Vagina (tissue), 2 donors: ENCODE measurements at places on chromosomes 5 and 9. TPM values are rescaled to one million over a fixed set of nuclear protein-coding genes. Genes with fewer than 3 reads are reported as not detected.

The SARDH gene
- 2.0 TPM for total RNA-seq

The PGM5 gene
- 102 TPM for total RNA-seq

The ZNF608 gene
- total RNA-seq: 20.6 TPM

The PDZD2 gene
- 42.7 TPM for total RNA-seq

The ZNF618 gene
- total RNA-seq: 7.4 TPM

The PCA3 gene
- total RNA-seq: not detected

DNA sequence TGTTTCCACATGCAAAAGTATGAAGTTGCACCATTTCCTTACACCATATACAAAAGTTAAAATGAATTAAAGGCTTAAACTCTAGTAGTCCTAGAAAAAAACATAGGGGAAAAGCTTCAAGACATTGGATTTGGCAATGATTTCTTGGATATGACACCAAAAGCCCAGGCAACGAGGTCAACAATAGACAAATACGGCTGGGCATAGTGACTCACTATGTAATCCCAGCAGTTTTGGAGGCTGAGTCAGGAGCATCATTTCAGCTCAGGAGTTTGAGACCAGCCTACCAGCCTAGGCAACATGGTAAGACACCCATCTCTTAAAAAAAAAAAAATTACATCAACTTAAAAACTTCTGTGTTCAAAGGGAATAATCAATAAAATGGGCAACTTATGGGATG lies 30.9 kb upstream of the SREK1 start:
- H3K27ac ChIP-seq: no peak overlapping the region
- no peaks in the 10 kb centered on the region for H3K36me3 ChIP-seq
- no peak for DNase-seq
- no peak overlapping the region for H3K4me3 ChIP-seq
- H3K4me1 ChIP-seq: no peaks in the 10 kb centered on the region
- H3K27me3 ChIP-seq: no peaks in the 10 kb centered on the region

DNA sequence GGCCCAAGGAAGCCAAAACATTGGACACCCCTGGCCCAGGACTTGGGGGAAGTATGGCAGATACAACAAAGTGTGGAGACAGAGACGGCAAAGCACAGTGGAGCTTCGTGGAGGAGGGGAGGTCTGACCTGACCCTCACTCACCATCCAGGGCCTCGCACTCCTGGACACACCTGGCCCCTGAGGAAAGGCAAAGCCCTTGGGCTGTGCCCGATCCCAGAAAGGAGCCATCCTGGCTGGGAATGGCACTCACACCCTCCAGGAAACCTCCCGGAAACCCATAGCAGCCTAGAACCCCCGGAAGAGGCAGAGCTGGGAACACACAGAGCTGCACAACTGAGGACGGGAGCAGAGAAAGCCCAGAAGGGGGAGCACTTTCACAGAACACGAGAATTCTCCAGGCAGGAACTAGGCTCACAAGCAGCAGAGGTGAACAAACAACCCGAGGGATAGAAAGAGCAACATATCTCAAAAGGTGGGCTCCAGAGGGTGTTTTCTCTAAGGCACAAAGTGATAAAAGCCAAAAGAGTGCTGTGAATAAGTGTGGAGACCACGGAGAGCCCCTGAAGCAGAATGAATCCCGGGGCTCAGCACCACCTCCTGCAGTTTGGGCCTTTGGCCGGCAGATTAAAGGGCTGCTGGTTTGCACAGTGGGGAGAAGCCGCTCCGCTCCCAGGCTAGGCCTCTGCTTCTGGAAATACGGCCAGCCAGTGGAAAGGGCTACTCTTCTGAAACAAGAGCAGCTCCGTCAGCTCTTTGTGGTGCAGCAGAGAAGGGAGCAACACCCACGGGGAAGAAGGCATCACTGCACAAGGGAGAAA lies 108.2 kb downstream of the UBE2R2 start:
- H3K4me3 ChIP-seq: no peak overlapping the region
- no peaks in the 10 kb centered on the region for H3K4me1 ChIP-seq
- H3K36me3 ChIP-seq: peaks cover 52% of the 10 kb centered on the region

GRCh38 chr5:109230369-109230768 lies 179.4 kb downstream of the PJA2 start:
- no peak overlapping the region for H3K27ac ChIP-seq
- no peaks in the 10 kb centered on the region for H3K27me3 ChIP-seq
- no peaks in the 10 kb centered on the region for H3K4me1 ChIP-seq
- DNase-seq: peak; percentile 37

- no peaks in the 10 kb centered on the region for H3K36me3 ChIP-seq
- DNase-seq: no peak
- no peaks in the 10 kb centered on the region for H3K27me3 ChIP-seq
- no peak overlapping the region for H3K4me3 ChIP-seq
These were observed 147.4 kb downstream of the INSYN2B start for GRCh38 chr5:169832845-169833244.

DNA sequence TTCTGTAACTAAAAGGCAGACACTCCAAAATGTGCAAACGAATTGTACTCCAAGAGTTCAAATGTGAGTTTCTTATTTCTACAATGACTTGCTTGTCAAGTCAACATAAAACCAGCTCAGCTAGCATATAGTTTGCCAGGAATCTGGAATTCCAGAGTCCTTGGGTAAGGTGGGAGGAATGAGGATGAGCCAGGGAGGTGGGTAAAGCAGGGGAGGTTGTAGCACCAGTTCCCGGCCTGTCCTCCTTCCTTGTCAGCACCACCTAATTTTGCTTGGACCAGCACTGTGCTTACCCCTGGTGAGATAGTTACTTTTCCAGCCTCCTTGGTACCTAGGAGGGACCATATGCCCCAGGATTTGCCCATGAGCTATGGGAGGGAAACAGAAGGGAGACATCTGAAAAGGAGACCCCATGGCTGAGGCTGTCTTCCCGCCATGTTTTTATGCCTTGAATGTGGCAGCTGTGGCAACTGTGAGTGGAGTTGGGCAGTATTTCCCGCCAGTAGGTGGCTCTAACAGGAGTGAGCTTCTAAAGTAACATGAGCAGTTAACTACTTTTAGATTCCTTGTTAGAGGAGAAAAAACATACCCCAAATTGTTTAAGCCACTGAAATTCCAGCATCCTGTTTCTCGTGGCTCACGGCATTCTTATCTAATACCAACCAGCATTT lies 302.5 kb downstream of the TENT4A start:
- no peak overlapping the region for H3K4me3 ChIP-seq
- no peaks in the 10 kb centered on the region for H3K4me1 ChIP-seq
- H3K27me3 ChIP-seq: no peaks in the 10 kb centered on the region
- H3K36me3 ChIP-seq: no peaks in the 10 kb centered on the region
- no peak overlapping the region for H3K27ac ChIP-seq
- no peak for DNase-seq

GRCh38 chr5:38447786-38448185 lies 108.7 kb downstream of the LIFR start:
- no peak for DNase-seq
- H3K36me3 ChIP-seq: no peaks in the 10 kb centered on the region
- peaks cover 23% of the 10 kb centered on the region for H3K4me1 ChIP-seq
- H3K27ac ChIP-seq: peak overlapping the region; percentile 24

- no peak overlapping the region for H3K4me3 ChIP-seq
- no peaks in the 10 kb centered on the region for H3K36me3 ChIP-seq
- H3K27ac ChIP-seq: no peak overlapping the region
- no peaks in the 10 kb centered on the region for H3K27me3 ChIP-seq
These were observed 966.3 kb upstream of the C9orf72 start for GRCh38 chr9:28539434-28540070.

- H3K27me3 ChIP-seq: no peaks in the 10 kb centered on the region
- DNase-seq: no peak
- peaks cover 16% of the 10 kb centered on the region for H3K4me1 ChIP-seq
- no peak overlapping the region for H3K27ac ChIP-seq
- H3K4me3 ChIP-seq: no peak overlapping the region
These were observed 42.9 kb upstream of the GARNL3 start for GRCh38 chr9:127221695-127222094.

DNA sequence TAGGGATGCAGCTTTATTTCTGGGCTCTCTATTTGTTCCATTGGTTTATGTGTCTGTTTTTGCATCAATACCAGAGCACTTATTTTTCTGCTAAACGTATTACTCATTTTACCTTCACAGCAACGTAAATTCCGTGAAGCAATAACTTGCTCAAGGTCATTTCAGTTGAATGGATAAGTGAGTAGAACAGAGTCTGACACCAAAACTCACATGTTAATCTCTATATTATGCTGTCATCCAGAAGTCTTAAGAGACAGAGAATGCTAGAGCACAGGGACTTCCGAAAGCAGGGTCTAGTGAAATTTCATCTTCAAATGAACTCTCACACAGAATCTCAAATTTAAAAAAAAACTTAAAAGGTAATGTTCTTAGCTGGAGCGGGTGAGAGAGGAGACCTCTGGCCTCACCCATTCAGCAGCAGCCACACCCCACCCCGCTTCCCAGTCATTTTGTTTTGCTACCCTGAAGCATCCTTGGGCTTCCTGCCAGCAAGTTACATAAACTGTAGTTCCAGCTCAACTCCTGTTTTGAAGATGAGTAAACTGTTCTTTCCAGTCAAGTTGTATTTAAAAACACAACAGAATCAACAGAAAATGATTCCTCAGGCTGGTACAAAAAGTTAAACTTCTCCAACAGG lies 69.3 kb downstream of the TRIM36 start:
- no peak for DNase-seq
- no peak overlapping the region for H3K27ac ChIP-seq
- no peaks in the 10 kb centered on the region for H3K27me3 ChIP-seq
- no peak overlapping the region for H3K4me3 ChIP-seq

GRCh38 chr5:135249658-135250057 lies 149.4 kb downstream of the MACROH2A1 start:
- H3K4me3 ChIP-seq: no peak overlapping the region
- no peak for DNase-seq
- no peaks in the 10 kb centered on the region for H3K36me3 ChIP-seq
- H3K4me1 ChIP-seq: peaks cover 31% of the 10 kb centered on the region

GRCh38 chr5:142245786-142246185 lies 79.0 kb downstream of the SPRY4 start:
- H3K4me3 ChIP-seq: no peak overlapping the region
- H3K27me3 ChIP-seq: no peaks in the 10 kb centered on the region
- DNase-seq: no peak
- H3K36me3 ChIP-seq: no peaks in the 10 kb centered on the region

DNA sequence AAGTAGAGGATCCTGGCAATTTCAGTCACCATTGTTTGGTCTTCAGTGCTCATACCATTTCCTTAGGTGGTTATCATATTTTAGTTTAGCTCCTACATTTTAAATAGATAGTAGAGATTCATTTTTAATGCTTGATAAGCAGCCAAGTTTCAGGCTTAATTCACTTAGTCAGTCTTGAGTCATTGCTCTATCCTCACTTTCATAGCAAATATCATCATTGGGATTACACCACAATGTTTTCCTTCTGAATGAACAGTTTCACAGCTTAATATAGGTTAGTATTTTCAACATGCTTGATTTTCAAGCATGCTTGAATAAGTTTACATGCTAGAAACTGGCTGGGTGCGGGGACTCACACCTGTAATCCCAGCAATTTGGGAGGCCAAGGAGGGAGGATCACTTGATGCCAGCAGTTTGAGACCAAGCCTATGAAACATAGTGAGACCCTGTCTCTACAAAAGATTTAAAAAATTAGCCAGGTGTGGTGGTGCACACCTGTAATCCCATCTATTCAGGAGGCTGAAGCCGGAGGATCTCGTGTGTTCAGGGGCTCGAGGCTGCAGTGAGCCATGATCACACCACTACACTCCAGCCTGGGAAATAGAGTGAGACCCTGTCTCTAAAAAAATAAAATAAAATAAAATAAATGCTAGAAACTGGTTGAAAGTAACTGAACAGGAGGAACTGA lies 339.9 kb downstream of the ADGRV1 start:
- no peaks in the 10 kb centered on the region for H3K27me3 ChIP-seq
- no peak for DNase-seq
- no peak overlapping the region for H3K4me3 ChIP-seq
- H3K4me1 ChIP-seq: peaks cover 10% of the 10 kb centered on the region
- H3K27ac ChIP-seq: no peak overlapping the region
- H3K36me3 ChIP-seq: no peaks in the 10 kb centered on the region

- H3K36me3 ChIP-seq: no peaks in the 10 kb centered on the region
- H3K27me3 ChIP-seq: no peaks in the 10 kb centered on the region
- H3K27ac ChIP-seq: no peak overlapping the region
- H3K4me1 ChIP-seq: no peaks in the 10 kb centered on the region
- H3K4me3 ChIP-seq: no peak overlapping the region
These were observed 5.8 kb upstream of the ACTBL2 start for GRCh38 chr5:57488215-57488955.

DNA sequence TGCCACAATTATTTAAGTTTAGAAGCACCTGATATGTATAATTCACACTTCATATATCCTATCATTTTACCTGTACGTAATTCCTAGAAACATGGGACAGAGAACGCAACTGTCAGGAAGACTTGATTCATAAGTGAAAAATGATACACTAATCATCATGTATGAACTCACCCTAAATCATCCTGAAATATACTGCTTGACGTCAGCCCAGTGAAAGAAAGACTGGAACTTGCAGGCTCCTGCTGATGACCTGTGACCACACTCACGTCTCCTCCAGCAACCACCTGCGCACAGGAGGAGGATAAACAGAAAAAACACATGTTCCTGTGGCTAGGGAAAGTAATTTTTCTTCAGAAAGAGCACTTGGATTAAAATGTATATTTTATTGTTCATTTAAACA lies 169.7 kb downstream of the MPDZ start:
- no peak overlapping the region for H3K4me3 ChIP-seq
- H3K36me3 ChIP-seq: no peaks in the 10 kb centered on the region
- H3K27ac ChIP-seq: no peak overlapping the region
- no peak for DNase-seq

DNA sequence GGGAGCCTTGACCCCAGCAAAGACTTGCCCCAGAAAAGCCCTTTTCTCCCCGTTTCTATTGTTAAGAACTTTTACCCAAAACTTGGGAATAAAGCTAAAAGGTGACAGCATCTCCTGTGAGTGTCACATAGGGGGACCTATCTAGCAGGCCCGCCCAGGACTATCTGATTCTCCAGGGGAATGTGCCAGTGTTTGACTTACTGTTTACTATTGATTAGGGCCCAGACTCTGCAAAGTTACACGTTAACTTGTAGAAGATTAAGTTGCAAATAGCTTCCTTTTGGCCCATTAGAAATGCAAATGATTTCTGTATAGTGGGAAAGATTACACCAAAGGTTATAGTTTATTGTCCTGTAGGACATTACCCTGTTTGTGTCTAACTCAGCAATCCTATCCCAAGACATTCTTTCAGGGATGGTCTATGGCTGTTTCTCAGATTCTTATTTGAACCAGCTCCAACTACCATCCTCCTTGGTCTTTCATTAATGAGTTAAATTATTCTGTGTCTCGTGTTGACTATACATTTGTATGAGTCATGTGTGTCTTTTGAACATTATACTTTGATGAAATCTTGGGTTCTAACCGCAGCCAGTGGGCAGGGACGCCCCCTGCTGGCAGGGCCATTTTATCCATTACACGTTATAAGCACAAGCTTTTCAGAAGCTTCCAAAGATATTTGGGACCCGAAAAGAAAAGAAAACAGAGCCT lies 60.7 kb downstream of the HRH2 start:
- no peaks in the 10 kb centered on the region for H3K27me3 ChIP-seq
- no peak for DNase-seq
- H3K27ac ChIP-seq: no peak overlapping the region
- no peaks in the 10 kb centered on the region for H3K4me1 ChIP-seq
- H3K36me3 ChIP-seq: no peaks in the 10 kb centered on the region

GRCh38 chr9:88477300-88477751 lies 57.7 kb upstream of the NXNL2 start:
- H3K27ac ChIP-seq: no peak overlapping the region
- H3K36me3 ChIP-seq: peaks cover 19% of the 10 kb centered on the region
- peaks cover 17% of the 10 kb centered on the region for H3K4me1 ChIP-seq
- no peak for DNase-seq
- no peaks in the 10 kb centered on the region for H3K27me3 ChIP-seq
- no peak overlapping the region for H3K4me3 ChIP-seq

GRCh38 chr5:169797577-169797976 lies 160.5 kb downstream of the DOCK2 start:
- DNase-seq: no peak
- H3K27me3 ChIP-seq: no peaks in the 10 kb centered on the region
- H3K4me1 ChIP-seq: no peaks in the 10 kb centered on the region
- H3K36me3 ChIP-seq: no peaks in the 10 kb centered on the region
